GM10248 (cell line): ENCODE measurements at places on chromosomes 7 and 10.
A peak's percentile ranks its signal among the peaks of the same experiment; 100 is the strongest.

GRCh38 chr7:90777465-90777864 is 181.3 kb downstream of the CDK14 start:
- DNase-seq: no peak

DNA sequence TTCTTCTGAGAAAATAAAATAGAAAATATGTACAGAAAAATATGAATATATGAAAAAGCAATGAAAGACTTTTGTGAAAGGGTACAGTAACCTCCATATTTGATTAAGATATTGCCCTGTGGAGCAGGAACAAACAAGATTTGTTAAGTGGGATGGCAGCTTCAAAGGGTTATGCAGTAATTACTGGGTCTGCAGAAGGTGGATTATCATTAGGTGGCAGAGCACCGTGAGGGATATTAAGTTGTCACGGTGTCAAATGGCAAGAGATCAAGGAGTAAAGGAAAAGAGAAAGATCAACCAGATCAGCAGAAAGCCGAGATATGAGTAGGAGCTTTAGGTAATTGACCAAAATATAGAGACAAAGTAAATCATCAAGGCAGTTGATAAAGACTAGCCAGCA is 44.1 kb downstream of the DGKB start:
- no peak for DNase-seq

- no peak for DNase-seq
Observed at GRCh38 chr7:102167254-102167653, 119.4 kb upstream of the SH2B2 start.

DNA sequence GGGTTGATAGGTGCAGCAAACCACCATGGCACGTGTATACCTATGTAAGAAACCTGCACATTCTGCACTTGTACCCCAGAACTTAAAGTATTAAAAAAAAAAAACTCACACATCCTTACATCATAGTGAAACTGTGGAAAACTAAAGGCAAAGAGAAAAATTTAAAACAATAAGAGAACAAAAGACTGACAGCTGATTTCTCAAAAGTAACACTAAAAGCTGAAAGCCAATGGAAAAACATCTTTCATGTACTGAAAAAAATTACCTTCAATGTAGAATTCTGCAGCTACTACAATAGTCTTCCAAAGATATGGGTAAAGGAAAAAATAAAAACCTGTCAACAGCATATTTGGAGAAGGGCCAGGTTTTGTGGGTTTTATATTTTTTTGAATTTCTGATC is 729.1 kb upstream of the NRP1 start:
- no peak for DNase-seq

DNA sequence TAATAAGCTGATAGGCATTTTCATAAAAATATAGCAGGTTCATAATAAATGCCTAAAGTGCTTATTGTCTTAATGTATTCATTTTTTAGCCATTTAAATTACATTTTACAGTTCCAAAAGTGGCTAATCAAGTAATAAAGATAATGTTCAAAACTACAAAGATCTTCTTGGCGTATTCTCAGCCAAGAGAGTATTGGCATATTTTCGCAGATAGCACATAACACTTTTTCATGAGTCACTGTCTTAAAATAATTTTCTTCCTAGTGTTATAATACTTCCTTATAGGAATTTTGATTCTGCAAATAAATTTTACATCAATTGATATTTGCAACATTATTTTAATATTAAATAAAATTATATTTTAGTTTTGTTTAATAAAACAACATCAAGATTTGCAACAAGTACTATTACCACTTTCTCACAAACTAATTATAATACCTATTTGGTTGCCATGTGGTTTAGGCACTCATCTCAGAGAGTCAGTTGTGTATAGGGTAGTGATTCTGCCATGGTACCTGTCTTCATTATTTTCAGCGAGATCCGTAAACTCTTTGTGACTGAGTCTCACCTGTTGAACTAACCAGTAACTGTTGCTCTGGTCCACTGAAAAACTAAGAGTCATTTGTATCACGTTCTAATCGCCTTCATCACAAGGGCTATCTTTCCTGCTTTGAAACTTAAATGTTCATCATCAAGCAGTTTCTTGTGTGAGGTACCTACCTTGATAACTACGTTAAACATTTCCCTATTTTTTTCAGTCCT is 152.5 kb upstream of the AKR1E2 start:
- DNase-seq: no peak

DNA sequence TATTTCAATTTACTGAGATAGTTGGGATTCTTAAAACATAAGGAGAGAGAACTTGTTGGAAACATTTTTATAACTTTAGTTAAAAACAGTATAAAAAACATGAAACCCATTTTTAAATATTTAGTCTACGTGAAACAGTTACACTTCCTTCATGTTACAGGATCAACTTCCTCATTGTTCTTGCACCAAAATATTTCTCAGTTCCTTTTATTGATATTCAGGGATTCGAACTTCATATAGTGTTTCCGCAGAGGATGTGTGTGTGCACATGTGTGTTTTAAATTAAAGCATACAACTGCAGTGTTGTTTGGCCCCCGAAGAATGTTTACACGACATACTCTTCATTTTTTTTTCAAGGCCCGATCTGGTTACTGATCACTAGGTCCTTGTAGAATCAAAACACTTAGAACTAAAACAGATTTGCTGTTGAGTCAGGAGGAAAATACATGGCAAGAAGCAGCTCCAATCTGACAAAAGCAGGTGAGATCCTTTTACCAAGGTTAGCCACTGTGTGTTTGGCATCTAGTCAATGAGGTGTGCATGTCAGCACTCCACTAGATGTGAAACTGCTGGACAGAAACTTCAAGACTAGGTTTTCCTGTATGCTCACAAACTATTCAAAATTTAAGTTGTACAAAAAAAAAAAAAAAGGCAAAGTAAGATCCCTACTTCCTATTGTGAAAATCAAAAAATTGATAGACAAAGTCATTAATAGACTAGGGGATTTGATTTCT is 60.4 kb downstream of the INSYN2A start:
- no peak for DNase-seq

DNA sequence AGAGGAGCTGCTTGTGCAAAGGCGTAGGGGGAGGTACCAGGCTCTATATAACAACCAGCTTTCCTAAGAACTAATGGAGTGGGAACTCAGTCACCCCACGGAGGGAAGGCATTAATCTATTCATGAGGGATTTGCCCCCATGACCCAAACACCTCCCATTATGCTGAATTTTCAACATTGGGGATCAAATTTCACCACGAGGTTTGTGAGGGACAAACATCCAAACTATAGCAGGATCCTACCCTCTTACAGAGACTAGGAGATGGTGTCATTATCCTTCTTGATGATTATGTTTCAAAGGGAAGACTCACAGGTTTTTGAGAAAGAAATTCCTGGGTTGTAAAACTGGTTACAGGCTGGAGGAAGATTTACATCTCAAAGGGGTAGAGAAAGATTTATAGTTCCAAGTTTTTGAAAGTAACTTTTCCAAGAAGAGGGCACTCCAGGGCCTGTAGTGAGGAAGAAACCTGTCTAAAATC is 295.0 kb upstream of the DKK1 start:
- DNase-seq: no peak

DNA sequence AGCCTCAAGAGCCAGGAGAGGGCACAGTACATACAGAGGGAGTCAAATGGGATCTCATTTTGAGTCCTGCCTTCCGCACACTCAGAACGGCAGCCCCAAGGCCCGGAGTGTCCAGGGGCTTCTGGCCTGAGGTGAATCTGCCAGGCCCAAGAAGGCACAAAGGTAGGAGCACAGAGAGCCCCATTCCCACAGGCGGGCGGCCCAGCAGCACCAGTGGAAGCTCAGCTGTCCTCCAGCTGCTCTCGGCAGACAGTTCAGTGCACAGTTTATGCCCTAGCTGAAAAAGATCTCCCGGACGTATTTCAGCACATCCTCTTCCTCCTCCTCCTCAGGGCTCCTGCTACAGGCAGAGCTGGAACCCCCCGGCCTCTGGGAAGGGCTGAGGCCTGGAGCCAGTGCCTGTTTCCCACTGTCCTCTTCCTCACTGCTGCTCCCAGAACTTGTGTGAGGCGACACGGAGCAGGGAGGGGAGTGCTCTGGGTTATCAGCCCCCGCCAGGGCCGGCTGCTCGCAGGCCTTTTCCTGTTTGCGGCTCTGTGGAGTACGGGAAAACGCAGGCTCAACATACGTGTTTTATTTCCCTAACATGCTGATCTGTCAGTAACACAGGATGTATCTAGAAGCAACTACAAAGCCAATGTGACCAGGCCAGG is 4.0 kb downstream of the CYREN start:
- peak; percentile 4 for DNase-seq

- DNase-seq: no peak
Observed at GRCh38 chr7:95904099-95904498, 131.7 kb downstream of the DYNC1I1 start.

DNA sequence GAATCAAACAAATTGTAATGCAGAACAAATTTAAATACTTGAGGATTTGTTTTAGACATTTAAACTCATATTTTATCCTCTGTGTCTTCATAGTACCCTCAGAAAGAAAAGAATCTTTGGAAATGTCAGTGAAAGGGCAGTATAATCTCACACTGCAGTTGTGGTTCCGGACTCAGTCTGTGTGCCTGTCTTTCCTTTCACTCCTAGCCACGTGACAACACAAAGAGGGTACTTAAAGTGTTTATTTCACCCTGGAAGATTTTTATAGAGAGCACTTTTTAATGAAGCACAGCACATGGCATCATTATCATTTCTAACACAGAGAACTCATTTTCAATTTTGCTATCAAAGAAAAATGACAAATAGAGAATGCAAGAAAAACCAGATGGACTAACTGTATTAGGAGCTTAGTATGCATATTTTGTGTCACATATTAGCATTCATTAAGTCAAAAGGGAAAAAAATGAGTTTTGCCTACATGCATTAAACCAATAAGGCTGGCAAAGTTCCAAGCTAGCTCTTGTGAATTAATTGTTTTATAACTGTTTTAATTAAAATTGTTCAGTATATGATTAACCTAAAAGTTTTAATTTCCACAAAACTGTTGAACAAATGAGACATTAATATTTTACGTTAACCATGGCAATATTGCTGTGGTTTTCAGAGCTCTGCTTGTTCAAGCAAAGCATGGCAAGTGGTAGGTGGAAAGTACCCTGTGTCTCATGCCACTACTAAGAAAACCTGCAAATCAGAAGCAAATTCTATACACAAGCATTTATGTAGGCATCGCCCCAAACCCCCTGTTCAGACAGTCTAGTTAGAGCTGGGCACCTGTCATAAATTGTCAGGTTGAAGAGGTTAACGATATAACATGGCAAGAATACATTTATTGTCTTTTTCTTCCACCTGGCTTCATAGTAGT is 65.9 kb downstream of the AUTS2 start:
- DNase-seq: no peak

- DNase-seq: no peak
Observed at GRCh38 chr10:33041783-33042437, 83.9 kb upstream of the ITGB1 start.

DNA sequence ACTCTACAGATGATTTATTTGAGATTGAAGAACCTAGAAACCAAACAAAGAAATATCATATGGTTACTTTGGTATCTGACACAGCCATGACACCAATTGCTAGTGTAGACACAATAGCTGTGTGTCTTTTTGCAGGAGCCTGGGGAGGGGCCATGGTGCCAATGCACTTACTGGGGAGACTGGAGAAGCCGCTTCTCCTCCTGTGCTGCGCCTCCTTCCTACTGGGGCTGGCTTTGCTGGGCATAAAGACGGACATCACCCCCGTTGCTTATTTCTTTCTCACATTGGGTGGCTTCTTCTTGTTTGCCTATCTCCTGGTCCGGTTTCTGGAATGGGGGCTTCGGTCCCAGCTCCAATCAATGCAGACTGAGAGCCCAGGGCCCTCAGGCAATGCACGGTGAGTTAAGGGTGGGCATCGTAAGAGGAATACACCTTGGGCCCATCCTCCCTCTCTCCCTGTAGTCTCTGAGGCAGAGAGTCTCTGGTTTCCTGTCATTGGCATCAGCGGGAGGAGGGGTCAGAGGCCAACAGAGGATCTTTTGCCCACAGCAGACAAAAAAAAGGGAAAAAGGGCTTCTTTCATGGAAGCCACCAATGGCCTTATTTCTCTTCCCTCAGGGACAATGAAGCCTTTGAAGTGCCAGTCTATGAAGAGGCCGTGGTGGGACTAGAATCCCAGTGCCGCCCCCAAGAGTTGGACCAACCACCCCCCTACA is 1.2 kb downstream of the TMEM139 start:
- no peak for DNase-seq
